ENCODE measurements at places on chromosomes 4 and X.

DNA sequence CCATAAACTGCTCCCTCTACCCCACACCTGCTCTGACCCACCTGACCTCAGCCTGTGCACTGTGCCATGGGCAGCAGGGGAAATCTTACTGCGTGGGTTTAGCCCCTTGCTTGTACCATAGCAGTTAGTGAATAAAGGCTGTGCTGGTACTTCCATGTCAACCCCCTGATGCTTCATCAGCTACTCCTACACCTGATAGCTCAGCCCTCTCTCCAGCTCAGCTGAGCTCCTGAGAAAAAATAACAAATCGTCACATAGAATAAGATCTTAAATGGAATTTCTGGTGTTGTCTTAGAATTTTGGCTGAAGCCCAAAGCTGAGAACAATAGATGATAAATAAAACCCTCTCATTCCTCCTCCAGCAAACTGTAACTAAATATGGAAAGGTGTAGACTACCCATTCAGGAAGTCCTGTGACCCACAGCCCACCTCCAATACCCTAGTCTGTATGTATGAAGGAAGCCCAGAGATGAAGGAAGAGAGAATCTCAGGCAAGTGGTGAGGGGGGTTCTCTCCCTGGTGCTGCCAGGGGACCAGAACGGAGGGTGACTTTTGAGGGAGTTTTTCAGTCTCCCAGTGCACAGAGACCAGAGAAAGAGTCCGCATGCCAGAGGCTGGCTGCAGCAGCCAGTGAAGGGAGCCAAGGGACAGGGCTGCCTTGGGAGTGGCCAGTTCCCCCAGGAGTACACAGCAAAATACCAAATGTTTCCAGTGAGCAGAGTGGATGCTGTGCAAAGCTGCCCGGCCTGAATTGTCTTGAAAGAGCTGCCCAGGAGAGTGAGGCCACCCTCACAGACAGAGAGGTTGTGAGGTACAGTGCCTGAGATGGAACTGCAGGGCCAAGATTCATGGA lies 227.3 kb downstream of the QDPR start:
- no peak for DNase-seq

DNA sequence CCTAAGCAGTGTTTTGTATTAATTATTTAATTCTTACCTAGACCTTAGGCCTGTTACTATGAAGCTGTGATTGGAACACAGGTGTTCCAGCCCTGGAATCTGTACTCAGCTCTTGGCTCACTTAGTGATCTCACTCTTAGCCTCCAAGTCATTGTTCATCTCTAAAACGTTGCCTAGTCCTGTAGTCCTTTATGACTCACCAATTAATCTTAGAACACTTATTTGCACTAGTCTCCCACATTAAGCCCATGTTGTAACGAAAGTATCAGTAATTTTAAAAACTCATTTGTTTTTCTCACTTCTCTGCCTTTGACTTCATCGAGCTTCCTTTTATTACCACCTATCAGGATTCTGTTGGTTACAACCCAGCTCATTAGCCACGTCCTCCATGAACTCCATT lies 1224.7 kb upstream of the TENM3 start:
- no peak for DNase-seq

- DNase-seq = no peak
Observed at GRCh38 chr4:5990446-5991160, 27.6 kb downstream of the C4orf50 start.

- no peak for DNase-seq
Observed at GRCh38 chr4:81207828-81208227, 7.2 kb downstream of the PRKG2 start.

DNA sequence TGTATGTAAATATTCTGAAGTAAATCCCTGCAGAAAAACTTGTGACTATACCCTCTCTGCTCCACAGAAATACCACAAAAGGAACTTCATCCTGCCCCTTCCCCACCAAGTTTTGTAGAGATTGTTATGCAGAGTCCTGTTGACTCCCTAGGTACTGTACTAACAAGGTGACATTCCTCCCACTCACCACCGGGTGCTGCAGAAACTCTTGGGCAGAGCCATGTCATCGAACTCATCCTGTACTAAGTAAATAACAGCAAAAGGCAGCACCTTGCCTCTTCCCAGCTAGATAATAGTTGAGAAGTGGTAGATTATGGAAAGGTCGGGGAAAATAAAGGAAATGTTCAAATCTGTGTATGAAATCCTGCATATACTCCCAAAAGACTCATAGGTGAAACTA lies 233.3 kb downstream of the STPG2 start:
- no peak for DNase-seq

All from stimulated activated CD8-positive, alpha-beta memory T cell treated with anti-CD3 and anti-CD28 coated beads, Interleukin-2, amount 100 ng/mL, for 1 hour (primary cell).